ENCODE measurements at places on chromosomes 3 and 15.

GRCh38 chr15:50907601-50908208, 778 bp upstream of the AP4E1 start:
- peak; percentile 13 for DNase-seq

GRCh38 chr3:52402101-52402521, 42.8 kb downstream of the SEMA3G start:
- no peak for DNase-seq

DNA sequence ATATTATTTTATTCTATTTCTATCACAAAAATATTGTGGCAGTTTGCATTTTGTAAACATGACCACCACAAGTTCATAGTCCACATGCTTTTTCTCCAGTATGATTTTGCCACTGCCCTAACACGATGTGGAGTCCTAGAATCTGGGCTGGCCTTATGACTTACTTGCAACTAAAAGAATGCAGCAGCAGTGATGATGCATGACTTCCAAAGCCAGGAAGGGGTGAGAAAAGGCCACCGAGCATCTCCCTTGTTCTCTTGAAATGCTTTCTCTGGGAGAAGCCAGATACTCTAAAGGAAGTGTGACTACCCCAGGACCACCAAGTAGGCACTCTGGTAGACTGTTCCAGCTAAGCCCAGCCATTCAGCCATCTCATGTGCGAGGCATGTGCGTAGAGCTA, 191.6 kb upstream of the MRPL3 start:
- DNase-seq = no peak

DNA sequence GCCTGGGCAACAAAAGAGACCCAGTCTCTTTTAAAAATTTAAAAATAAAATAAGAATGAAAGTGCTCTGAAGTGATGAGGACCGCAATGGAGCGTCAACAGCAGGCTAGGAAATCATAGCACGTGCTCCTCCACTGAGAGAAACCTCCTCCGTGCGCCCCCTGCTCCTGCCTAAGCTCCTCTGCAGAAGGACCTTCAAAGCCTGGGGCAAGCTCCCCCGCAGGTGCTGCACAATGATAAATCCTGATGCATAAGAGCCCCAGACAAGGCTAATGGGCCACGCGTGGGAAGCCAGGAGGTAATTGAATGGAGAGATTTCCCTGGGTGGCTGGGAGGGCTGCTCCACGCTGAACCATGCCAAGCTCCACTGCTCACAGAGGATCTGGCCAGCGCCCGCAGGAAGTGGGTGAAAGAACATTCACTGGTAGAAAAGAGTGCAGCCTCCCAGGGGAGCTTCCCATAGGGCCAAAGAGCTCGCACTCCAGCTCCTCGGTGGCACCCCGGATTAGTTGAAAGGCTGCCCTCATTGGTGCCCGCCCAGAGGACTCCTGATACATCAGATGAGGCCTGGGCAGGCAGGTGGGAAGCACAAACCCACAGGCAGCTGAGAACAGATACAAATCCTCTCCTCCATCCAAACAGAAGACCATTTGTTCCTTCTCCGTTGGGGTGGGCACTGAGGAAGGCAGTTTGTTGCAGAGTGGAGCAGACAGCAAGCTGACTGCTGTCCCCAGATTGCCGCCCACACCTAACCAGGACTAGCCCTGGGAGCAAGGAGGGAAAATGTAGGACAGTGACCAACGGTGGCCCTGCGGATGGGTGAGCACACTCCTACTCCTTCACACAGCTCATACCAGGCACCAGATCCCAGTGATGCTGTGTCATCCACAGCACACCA, 52.5 kb downstream of the CPN2 start:
- DNase-seq = no peak

DNA sequence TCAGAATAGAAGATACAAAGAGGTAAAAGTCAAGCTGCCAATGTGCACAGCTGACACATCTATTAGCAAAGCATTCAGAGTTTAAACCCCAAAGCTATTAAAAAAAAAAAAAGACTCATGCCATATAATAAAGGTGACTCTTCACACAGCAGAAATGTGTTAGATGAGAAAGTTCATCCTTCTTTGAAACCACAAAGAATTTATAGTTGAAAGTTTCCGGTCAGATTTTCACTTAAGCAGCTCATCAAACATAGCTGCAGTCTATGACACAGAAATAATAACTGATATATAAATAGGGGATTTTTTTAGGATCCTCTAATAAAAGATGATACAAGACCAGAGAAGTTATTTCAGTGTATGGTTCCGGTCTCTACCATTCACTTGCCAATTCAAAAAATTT, 76.6 kb downstream of the WWTR1 start:
- no peak for DNase-seq

DNA sequence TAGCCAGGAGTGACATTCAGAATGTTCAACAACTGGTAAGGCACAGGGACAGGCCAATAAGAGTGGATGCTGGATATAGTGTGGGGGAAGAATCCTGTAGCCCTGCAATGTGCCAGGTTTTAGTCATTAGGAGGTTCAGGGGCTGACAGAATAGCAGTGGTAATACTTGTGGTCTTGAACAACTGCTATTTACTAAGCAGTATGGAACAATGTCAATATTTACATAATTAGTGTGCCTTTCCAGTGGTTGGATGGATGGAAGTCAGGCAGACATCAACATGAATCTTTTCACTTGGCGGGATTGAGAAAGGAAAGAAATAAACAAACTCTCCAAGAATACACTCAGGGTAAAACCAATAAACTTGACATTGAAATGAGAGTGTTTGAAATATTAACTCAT, 55.1 kb downstream of the OTOL1 start:
- DNase-seq = no peak

- no peak for DNase-seq
Observed at GRCh38 chr3:20878691-20879090, 692.7 kb upstream of the SGO1 start.

GRCh38 chr3:65573548-65574116, 465.1 kb downstream of the MAGI1 start:
- no peak for DNase-seq

- no peak for DNase-seq
Observed at GRCh38 chr3:197730200-197730599, 6.5 kb downstream of the RUBCN start.

GRCh38 chr3:98246142-98246541, 17.9 kb upstream of the OR5H6 start:
- no peak for DNase-seq

GRCh38 chr3:145266368-145266767, 894.6 kb downstream of the PLOD2 start:
- no peak for DNase-seq

GRCh38 chr3:29515451-29515850, 234.6 kb downstream of the RBMS3 start:
- no peak for DNase-seq

DNA sequence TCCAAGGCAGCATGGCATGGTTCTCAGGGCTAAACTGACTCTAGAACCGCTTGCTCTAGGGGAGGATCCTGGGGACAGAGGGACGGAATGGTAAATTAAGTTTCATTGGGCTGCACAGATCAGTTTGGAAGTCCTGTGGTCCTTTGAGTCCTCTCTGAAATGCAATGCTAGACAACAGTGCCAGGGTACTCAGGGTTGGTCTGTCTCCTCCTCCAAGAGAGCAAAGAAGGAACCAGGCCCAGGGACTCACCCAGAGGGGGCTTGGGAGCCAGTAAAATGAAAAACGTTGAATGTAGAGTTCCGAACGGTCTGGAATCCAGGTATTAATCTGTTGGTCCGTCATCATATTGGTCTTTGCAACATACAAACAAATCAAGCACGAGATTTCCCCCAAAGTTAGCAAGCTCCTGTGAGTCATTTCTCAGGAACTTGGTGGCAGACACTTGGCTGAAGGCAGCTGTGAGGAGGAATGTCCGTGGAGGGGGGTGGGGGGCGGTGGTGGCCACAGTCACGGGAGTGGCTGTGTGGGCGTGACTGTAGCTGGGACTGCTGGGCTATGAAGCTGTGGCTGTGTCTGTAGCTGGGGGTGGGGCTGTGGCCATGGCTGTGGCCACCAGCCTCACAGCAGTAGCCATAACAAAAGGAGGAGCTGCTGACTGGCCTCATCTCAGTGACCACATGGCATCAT, 361.0 kb downstream of the SHQ1 start:
- DNase-seq = no peak

GRCh38 chr3:56879436-56880215, 77.9 kb upstream of the ARHGEF3 start:
- no peak for DNase-seq

- no peak for DNase-seq
Observed at GRCh38 chr15:62391641-62392262, 226.7 kb upstream of the C2CD4B start.

DNA sequence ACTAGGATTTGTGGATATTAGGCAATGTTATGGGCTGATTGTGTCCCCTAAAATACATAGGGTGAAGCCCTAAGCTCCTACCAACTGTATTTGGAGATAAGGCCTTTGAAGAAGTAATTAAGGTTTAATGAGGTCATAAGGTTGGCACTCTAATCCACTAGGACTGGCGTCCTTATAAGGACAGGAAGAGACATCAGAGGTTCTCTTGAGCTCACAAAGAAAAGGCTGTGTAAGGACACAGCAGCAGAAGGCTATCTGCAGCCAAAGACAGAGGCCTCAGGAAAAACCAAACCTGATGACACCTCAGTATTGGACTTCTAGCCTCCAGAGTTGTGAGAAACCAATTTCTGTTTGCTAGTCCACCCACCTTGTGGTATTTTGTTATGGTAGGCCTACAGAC, 416.7 kb downstream of the ZBTB20 start:
- no peak for DNase-seq

GRCh38 chr3:127929818-127930413, 14.9 kb downstream of the KBTBD12 start:
- no peak for DNase-seq

DNA sequence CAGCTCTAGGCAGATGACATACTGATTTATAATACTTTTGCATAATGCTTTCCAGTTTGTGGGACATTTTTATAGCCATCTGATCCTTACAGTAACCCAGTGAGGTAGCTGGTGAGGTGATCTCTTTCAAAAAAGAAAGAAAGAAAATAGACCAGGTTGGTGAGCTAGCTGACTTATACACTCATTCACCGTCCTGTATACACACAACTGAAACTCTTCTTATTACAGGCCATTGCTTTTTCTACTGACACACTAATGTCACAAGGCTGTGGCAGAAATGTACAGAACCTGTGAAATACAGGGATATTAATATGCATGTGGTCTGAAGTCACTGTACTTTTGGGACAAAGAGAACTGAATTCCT, 150.2 kb upstream of the BHLHE40 start:
- no peak for DNase-seq
